CD4-positive, alpha-beta T cell treated with Interleukin-17A for 1 hour (primary cell): ENCODE measurements at places on chromosomes 16 and 17.
A peak's percentile ranks its signal among the peaks of the same experiment; 100 is the strongest.

DNA sequence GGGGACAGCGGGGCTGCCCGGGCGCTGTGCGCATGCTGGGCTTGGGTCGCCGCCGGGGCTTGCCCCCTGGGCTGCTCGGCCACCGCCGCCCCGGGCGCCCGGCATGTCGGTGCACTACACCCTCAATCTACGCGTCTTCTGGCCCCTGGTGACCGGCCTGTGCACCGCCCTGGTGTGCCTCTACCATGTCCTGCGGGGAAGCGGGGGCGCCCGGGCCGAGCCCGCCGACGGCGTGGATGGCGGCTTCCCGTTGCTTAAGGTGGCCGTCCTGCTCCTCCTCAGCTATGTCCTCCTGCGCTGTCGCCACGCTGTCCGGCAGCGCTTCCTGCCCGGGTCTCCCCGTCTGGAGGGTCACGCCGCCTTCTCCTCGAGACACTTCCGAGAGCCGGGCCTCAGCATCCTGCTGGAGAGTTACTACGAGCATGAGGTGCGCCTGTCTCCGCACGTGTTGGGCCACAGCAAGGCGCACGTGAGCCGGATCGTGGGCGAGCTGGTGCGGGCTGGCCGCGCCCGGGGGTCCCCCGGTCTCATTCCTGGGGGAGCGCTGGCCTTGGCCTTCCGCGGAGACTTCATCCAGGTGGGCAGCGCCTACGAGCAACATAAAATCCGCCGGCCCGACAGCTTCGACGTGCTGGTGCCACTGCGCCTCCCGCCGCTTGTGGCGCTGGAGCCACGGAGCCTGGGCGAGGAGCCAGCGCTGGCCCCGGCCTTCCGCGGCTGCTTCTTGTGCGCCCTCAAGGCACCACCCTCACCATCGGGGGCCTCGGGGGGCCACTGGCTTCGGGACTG is 789 bp downstream of the ITPRIPL2 start:
- no peak for DNase-seq

DNA sequence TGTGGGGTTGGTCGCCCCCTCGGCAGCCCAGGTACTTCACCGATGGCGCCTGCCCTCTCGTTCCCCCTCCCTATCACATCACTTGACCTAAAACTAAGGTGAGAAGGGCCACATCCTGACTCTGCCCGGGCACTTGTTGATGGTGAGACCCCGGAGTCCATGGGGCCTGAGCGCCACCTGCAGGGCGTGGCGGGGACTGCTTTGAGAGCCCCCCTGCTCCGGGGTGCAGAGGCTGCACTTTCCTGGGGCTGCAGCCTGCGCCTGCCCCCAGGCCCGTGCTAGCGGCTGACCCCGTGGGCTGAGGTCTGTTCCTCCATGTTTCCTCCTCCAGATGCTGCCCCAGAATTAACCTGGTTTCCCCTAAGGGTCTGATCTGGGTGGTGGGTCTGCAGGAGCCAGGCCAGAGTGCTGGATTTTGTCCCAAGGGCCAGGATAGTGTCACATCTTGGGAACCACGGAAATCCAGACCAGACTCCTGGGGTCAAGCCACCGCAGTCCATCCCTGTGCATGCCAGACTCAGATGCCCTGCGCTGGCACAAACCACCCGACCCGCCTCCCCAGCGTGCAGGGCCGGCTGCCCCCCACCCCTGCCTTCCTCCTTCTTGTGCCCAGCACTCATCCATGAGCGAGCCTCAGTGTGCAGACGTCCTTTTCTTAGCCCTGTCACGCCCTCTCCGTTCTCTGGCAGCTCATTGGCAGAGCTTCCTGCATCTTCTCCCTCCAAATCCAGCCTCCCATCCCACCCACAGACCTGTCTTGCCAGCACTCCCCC is 2.7 kb downstream of the NDUFAF8 start:
- peak; percentile 62 for DNase-seq

GRCh38 chr16:84029297-84030047 is 13.1 kb downstream of the SLC38A8 start:
- no peak for DNase-seq

DNA sequence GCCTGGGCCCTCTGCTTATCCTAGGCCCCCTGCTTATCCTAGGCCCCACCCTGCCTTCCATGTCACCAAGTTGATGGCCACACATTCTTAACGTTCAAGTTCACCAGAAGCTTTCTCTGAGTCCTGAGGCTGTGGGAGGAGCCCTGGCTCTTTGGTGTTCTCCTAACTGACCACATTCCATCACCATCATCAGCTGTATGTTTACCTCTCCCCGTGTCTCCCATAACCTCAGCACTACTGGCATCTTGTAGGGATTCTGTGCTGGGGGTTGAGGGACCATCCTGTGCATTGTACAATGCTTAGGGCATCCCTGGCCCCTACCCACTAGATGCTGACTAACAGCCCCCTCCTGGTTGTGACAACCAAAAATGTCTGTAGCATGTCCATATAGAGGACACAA is 99.3 kb downstream of the NDE1 start:
- DNase-seq, result no peak
